ENCODE measurements at places on chromosomes 12 and 14.

GRCh38 chr12:1510056-1510812 is 84.1 kb downstream of the FBXL14 start:
- no peak for DNase-seq

DNA sequence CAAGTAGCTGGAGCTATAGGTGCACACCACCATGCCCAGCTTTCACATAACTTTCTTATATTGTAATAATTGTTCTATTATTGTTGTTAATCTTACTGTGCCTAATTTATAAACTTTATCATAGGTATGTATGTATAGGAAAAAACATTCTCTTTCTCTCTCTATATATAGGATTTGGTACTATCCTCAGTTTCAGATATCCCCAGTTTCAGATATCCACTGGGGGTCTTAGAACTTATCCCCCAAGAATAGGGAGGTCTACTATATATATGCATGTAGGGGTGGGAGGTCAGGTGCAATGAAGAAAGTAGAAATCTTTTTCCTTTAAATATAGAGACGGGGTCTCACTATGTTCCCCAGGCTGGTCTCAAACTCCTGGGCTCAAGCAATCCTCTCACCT is 70.9 kb upstream of the STRN3 start:
- no peak for DNase-seq

DNA sequence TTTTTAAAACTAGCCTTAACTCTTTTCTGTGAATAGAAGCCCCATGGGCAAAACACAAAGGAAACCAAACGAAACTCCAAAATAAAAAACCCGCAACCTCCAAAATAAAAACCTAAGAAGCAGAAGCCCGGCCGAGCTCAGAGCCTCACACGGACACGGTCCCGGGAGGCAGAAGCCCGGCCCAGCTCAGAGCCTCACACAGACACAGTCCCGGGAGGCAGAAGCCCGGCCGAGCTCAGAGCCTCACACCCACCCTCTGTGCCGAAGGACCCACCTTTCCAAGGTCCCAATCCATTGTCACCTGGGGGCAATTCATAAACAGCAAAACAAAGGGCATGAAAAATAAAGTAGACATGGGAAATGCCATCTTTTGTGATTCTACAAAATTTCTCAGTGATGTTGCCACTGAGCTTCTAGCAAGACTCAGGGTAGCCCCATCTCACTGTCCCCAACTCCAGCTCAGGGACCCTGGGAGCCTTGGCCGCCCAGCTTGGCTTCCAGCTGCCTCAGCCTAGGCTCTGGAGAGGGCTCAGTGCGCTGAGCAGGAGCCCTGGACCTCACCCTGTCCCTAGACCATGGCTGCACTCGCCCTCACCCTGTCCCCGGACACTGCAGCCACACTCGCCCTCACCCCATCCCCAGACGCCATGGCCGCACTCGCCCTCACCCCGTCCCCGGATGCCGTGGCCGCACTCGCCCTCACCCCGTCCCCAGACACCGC is 82.2 kb downstream of the GALNT9 start:
- no peak for DNase-seq

DNA sequence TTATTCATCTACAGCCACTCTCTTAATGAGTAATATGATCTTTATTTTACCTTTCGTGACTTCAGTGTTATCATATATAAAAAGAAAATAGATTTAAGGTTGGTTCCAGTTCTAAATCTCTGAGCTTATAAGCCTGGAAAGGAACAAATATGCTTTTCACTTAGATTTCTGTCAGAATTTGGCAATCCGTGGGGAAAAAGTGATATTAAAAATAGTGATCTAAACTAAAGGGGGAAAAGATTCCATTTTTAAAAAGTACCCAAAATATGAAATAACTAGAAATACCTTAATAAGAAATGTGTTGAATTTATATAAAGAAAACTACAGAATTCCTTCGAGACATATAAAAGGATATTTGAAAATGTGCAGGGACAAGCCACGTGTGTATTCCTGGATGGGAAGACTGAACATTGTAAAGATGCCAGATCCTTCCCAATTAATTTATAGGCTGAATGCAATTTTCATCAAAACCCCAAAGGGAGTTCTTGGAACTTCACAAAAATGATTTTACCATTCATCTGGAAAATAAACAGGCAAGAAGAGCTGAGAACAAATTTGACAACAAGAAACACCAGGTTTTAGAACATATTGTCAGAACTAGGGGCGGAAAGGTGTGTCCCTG is 142.5 kb downstream of the EFCAB11 start:
- no peak for DNase-seq

- DNase-seq: no peak
Observed at GRCh38 chr12:90940872-90941499, 14.0 kb downstream of the CCER1 start.

GRCh38 chr12:128393346-128393745 is 126.4 kb downstream of the TMEM132C start:
- DNase-seq: no peak

GRCh38 chr14:68728342-68729106 is 64.3 kb downstream of the ZFP36L1 start:
- no peak for DNase-seq
